Left lung (tissue), 14 donors: ENCODE measurements at places on chromosomes 3 and 15. TPM values are rescaled to one million over a fixed set of nuclear protein-coding genes. Genes with fewer than 3 reads are reported as not detected.

- DNase-seq, result peak; percentile 94
Measured at GRCh38 chr15:70892002-70892911, at the start of the genes LRRC49 and THAP10. Gene LRRC49 (plus strand): TSS chr15:70892826. CDS start chr15:70892895, 69 bp downstream. Gene THAP10 (minus strand): TSS chr15:70892433. CDS start chr15:70892272, 161 bp downstream.

- DNase-seq, result no peak
Measured at GRCh38 chr3:180940826-180941225, 28.4 kb downstream of the FXR1 start.

- no peak for DNase-seq
Measured at GRCh38 chr3:108485146-108485545, 25.2 kb downstream of the MYH15 start.

GRCh38 chr15:88586401-88587162, 34.6 kb upstream of the AEN start:
- no peak for DNase-seq

Gene UBAP1L
- 3.8 TPM for total RNA-seq

Gene SLC12A1
- total RNA-seq, result not detected

Gene ZNF80
- total RNA-seq, result 0.16 TPM
